ENCODE measurements at places on chromosomes 7 and 10.

DNA sequence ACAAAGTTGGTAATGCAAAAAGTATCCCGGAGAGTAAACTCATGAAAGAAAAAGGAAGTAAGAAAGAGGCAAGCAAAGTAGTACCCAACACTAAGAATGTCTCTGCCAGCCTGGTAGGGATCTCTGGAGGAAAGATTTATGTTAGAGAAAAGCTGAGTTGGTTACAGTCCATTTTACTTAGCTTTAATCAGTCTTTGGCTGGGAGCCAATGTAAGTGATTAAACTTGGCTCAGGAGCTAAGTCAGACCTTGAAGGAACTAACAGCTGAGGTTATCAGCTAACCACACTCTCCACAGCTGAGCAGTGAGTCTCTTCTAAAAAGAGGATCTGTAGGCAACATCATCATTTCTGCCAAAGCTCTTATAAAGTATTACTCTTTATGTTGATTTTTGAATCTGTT is 148.0 kb downstream of the ANKRD7 start:
- DNase-seq: no peak

DNA sequence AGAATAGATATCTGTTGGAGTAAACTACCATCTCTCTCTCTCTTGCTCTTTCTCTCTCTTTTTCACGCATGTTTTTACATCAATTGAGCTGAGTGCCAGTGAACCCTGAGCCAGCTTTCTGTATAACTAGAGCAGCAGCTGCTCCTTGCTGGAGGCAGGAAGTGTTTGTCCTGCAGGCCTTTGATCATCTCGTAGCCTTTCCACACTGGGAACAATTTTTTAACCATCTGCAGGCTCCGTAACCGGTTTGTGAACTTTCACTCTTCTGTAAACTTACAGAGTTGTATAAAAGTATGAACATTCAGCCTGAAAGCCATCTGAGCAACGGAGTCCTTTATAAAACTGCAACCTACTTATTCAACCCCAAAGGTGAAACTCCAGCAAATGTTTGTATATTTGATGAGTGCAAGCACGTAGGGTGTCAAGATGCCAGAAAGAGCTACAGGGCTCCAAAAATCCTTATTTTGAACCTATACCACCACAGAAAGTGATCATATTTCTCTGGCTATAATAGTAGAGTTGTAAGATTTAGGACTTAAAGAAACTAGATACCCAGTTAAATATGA is 162.8 kb upstream of the NFE2L3 start:
- DNase-seq: no peak

- DNase-seq: no peak
These were observed 55.6 kb downstream of the CDC123 start for GRCh38 chr10:12251581-12251980.

DNA sequence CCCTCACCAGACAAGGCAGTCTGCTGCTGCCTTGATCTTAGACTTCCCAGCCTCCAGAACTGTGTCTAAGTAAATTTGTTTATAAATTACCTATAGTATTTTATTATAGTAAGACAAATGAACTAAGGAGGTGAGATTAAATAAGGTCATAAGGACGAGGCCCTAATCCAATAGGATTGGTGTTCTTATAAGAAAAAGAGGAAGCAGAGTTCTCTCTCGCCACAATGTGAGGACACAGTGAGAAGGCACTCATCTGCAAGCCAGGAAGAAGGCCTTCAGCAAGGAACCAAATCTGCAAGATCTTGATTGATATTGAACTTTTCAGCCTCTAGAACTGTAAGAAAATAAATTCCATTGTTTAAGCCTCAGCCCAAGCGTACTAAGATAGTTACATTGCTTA is 6.1 kb upstream of the ZNF438 start:
- DNase-seq: no peak

Measured in stimulated activated CD4-positive, alpha-beta T cell treated with anti-CD3 and anti-CD28 coated beads, Interleukin-15, amount 100 ng/mL, for 24 hours (primary cell).